Colonic mucosa (tissue), 4 donors: ENCODE measurements at places on chromosomes 2 and 18. TPM values are rescaled to one million over a fixed set of nuclear protein-coding genes. Genes with fewer than 3 reads are reported as not detected.
A peak's percentile ranks its signal among the peaks of the same experiment; 100 is the strongest.

Gene SERPINB12
- total RNA-seq, result not detected

GRCh38 chr2:229596796-229597195 is 117.6 kb downstream of the DNER start:
- H3K4me3 ChIP-seq, result no peak overlapping the region
- no peak for DNase-seq
- H3K36me3 ChIP-seq, result no peaks in the 10 kb centered on the region
- no peak overlapping the region for H3K27ac ChIP-seq
- H3K4me1 ChIP-seq, result no peaks in the 10 kb centered on the region

- H3K27me3 ChIP-seq, result no peaks in the 10 kb centered on the region
- H3K4me3 ChIP-seq, result no peak overlapping the region
- no peaks in the 10 kb centered on the region for H3K36me3 ChIP-seq
- no peak overlapping the region for H3K27ac ChIP-seq
Observed at GRCh38 chr2:212330263-212330662, 208.3 kb downstream of the ERBB4 start.

GRCh38 chr2:224937887-224938286 is 104.4 kb downstream of the DOCK10 start:
- no peaks in the 10 kb centered on the region for H3K36me3 ChIP-seq
- H3K27me3 ChIP-seq, result no peaks in the 10 kb centered on the region
- peak overlapping the region; percentile 11 for H3K27ac ChIP-seq
- H3K4me1 ChIP-seq, result peaks cover 7% of the 10 kb centered on the region
- no peak overlapping the region for H3K4me3 ChIP-seq

DNA sequence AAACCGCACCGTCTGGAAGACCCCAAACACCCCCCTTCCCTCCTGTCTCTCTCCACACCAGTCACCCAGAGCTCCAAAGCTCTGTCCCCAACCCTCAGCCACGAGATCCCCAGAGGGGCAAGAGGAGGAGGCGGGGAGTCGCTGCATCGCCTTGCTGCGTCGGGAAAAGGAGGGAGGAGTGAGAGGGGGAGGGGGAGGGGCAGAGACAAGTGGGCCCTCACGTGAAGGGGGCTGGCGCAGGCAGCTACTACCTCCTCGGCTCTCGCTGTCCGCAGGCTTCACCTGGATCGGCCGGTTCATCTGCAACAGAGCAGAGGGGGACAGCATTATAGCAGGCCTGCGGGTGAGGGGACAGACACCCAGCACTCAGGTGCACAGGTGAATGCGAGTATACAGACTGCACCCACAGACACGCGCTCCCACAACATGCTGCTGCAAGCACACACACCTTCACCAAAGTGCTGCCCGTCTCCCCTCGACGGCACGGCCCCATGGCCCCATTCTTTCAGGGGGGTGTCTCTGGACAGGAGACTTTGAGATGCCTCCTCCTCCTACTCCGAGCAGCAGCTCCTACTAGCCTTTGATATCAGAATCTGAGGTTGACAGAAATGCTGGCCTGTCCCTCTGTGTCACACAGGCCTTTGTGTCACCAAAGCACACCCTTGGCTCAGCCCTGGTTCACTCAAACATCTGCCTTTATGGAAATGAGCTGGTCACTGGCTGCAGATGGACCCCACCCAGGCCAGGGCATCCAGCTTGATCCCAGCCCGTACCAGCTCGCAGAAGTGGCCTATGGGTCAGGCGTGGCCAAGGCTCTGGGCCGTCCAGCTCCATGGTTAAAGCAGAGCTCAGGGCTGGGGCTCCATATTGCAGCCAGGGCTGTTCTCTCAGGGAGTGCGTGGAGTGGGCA is 243.8 kb downstream of the CELF4 start:
- H3K4me1 ChIP-seq, result no peaks in the 10 kb centered on the region
- no peak overlapping the region for H3K27ac ChIP-seq
- H3K27me3 ChIP-seq, result no peaks in the 10 kb centered on the region
- H3K4me3 ChIP-seq, result no peak overlapping the region
- no peak for DNase-seq
- H3K36me3 ChIP-seq, result no peaks in the 10 kb centered on the region

- H3K36me3 ChIP-seq, result no peaks in the 10 kb centered on the region
- DNase-seq, result no peak
- H3K27ac ChIP-seq, result no peak overlapping the region
- H3K27me3 ChIP-seq, result no peaks in the 10 kb centered on the region
Observed at GRCh38 chr2:196640031-196640548, 575 bp downstream of the CCDC150 start.

- no peak for DNase-seq
- H3K27ac ChIP-seq, result no peak overlapping the region
- H3K27me3 ChIP-seq, result no peaks in the 10 kb centered on the region
Observed at GRCh38 chr2:23566241-23567142, 181.5 kb downstream of the KLHL29 start.

Gene FBLN7
- 0.66 TPM for total RNA-seq

DNA sequence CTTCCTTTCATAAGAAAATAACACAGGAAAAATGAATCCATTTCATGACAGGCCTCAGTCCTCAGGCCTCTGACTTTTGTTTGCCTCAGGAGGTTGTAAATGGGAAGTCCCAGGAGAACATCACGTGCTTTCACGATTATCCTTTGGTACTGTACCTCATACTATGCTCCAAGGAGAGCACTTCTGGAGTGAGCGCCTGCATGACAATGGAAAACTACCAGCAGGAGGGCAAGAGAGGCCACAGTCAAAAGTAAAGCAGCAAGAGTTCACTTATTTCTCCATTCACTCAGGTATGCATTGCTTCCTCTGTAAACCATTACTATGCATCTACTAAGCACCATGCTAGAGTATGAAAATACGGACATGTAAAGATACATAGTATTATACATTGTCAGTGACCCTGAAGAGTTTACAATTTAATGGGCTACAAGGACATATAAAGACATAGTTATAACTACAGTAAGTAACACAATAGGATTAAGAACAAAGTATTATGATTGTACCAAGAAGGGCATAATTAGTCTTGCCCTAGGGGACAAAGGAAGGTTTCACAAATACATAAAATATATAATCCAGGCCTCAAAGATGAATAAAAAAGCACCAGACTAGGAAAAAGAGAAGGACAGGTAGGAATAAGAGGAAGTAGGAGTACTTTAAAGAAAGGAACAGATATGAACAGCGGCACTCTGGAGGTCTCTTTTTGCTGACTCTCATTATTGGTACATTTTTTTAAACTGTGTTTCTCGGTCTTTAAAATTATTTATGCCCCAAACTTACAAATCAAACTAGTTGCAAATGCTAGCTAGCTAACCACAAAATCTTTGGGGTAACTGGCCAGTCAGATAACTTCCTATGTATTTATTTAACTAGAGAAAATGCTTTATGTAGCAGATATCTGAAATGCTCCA is 806.7 kb downstream of the NRXN1 start:
- H3K36me3 ChIP-seq, result no peaks in the 10 kb centered on the region
- no peak overlapping the region for H3K27ac ChIP-seq
- no peaks in the 10 kb centered on the region for H3K4me1 ChIP-seq
- no peak overlapping the region for H3K4me3 ChIP-seq
- DNase-seq, result no peak
- H3K27me3 ChIP-seq, result no peaks in the 10 kb centered on the region

Gene HOXD12
- not detected for total RNA-seq

DNA sequence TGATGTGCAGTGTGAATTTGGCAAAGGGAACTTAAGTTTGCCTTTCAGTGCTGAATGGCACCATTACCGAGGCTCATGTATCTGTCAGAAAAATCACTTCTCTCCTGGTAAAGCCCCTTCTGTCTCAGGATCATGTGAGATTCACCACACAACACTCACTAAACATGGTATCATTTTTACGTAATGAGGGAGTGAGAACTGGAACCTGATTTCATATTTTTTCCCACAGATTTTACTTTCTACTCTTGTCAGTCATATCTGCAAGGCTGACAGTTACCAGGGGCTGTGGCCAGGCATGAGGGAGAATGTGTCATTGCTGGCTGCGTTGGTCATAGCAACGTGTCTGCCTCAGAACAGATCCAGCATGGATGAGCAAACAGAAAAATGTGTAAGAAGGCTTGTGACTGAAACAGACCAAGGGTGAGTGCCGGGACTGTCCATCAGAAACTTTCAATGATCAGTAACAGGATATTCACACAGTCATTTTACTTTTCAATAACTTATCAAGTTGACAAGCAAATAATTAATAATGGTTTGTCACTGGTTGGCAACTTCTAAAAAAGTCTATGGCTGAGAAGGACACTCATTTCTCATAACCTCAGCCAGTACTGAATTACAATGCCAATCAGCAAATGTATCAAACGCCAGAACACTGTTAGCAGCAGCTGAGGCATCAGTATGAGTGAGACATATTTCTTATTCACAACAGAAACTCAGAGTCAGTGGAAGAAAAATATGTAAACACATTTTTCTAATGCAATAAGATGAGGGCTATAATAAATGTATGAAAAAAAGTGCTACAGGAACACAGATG is 100.5 kb downstream of the CDC42EP3 start:
- H3K27ac ChIP-seq, result no peak overlapping the region
- DNase-seq, result no peak
- no peaks in the 10 kb centered on the region for H3K27me3 ChIP-seq
- no peaks in the 10 kb centered on the region for H3K4me1 ChIP-seq

Gene ST6GAL2
- 2.5 TPM for total RNA-seq
